A549 treated with CORT108297 at 1 μM for 4 hours (cell line): ENCODE measurements at places on chromosomes 7 and 10. TPM values are rescaled to one million over a fixed set of nuclear protein-coding genes. Genes with fewer than 3 reads are reported as not detected.

TFEC gene
- total RNA-seq = 0.01 TPM in 1 of 5 replicates, not detected in the others

SPDYE6 gene
- not detected in 5 replicates for total RNA-seq

NXPH1 gene
- total RNA-seq = not detected in 5 replicates

HHEX gene
- total RNA-seq = 14.4 to 15.8 TPM (median 14.9 TPM) in 5 replicates

GNG11 gene
- total RNA-seq = 34.6 to 38.9 TPM (median 35.4 TPM) in 5 replicates

ATRNL1 gene
- 0.14 to 0.30 TPM (median 0.22 TPM) in 5 replicates for total RNA-seq

MMD2 gene
- total RNA-seq = not detected in 5 replicates

PAPOLB gene
- not detected in 5 replicates for total RNA-seq

SLC13A1 gene
- total RNA-seq = not detected in 5 replicates

GCK gene
- total RNA-seq = not detected in 5 replicates

IGFBP3 gene
- total RNA-seq = 160 to 234 TPM (median 206 TPM) in 5 replicates

LIPM gene
- total RNA-seq = not detected in 5 replicates

INA gene
- 22.8 to 31.4 TPM (median 25.0 TPM) in 5 replicates for total RNA-seq

SPDYE5 gene
- total RNA-seq = not detected in 5 replicates

DYDC2 gene
- 0.05 to 0.07 TPM in 2 of 5 replicates, not detected in the others for total RNA-seq

GDF2 gene
- total RNA-seq = not detected in 5 replicates

TMEM248 gene
- total RNA-seq = 80.8 to 94.3 TPM (median 88.3 TPM) in 5 replicates

PRKAR2B gene
- 2.5 to 3.9 TPM (median 3.2 TPM) in 5 replicates for total RNA-seq

TIMM23 gene
- 147 to 159 TPM (median 154 TPM) in 5 replicates for total RNA-seq

TNKS2 gene
- 15.4 to 22.3 TPM (median 20.5 TPM) in 5 replicates for total RNA-seq

BHLHA15 gene
- total RNA-seq = 0.18 to 0.65 TPM (median 0.40 TPM) in 5 replicates

MLXIPL gene
- total RNA-seq = 0.45 to 2.1 TPM (median 1.1 TPM) in 5 replicates
